ENCODE measurements at places on chromosomes 5 and 9.

- DNase-seq: no peak
Observed at GRCh38 chr5:52989025-52989780, at the start of gene ITGA2. Gene ITGA2 (plus strand): TSS chr5:52989352. CDS start chr5:52989469, 117 bp downstream.

- no peak for DNase-seq
Observed at GRCh38 chr9:126720661-126721563, 83.9 kb upstream of the ZBTB43 start.

- DNase-seq: no peak
Observed at GRCh38 chr5:35887321-35888100, 30.8 kb downstream of the IL7R start.

DNA sequence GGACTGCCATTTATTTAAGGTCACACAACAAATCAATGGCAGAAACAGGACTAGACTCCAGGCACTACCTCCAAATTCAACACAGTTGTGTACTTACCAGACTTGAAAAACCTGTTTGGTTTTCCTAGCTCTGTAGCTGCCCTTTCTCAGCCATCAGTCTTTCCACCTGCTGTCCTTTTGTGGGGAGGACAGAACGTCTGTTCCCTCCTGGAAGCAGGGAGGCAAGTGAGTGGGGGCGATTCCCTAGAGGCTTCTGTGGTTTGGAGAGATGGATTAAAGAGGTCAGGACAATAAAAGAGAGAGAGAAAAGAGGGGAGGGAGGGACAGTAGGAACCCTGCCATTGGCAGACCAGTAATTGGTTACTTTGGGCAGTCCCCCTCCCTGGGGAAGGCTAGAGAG, 14.7 kb downstream of the ASTN2 start:
- DNase-seq: no peak

DNA sequence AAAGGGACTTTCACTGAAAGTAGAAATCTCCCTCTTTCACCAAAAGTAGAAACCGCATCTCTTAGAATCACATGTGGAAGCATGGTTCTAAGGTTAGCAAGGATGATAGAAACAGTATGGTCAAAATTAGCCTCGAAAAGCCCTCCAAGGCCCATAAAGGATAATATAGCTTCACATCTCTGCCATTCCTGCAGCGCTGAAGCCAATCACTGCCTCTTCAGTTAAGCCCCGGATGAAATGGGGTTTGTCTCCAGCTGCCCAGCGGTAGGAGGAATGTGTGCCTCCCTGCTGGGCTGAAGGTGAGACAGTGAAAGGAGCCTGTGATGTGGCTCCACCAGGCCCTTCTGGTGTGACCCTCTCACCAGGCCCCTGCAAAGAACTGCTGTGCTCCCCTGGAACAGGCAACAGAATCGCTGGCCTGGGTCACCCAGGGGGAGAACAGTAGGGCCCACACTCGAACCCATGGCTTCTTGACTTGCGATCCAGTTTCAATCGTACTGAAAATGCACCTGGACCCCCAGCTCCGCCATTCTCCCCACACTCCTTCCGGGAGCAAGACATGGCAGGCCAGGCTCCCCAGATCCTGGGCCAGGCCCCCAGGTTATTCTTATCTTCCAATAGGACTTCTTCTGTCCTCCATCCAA, 47.2 kb downstream of the CAMK2A start:
- no peak for DNase-seq

DNA sequence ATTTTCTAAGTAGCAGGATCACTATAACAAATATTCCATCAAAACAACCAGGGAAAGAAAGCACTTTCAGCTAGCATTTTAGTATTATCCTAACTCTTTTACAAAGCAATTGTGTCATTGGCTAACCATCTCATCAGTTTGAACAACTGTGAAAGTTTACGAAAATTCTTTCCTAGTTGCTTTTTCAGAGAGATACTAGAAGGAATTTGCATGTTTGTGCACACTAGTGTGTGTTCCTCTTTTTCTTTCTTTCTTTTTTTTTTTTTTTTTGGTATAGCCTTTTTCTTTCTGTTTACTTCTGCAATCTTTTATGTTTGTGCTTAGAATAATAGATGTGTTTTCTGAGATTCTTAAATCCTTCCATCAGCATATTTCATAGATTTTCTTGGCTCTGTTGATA, 124.7 kb upstream of the SEMA6A start:
- DNase-seq: no peak

DNA sequence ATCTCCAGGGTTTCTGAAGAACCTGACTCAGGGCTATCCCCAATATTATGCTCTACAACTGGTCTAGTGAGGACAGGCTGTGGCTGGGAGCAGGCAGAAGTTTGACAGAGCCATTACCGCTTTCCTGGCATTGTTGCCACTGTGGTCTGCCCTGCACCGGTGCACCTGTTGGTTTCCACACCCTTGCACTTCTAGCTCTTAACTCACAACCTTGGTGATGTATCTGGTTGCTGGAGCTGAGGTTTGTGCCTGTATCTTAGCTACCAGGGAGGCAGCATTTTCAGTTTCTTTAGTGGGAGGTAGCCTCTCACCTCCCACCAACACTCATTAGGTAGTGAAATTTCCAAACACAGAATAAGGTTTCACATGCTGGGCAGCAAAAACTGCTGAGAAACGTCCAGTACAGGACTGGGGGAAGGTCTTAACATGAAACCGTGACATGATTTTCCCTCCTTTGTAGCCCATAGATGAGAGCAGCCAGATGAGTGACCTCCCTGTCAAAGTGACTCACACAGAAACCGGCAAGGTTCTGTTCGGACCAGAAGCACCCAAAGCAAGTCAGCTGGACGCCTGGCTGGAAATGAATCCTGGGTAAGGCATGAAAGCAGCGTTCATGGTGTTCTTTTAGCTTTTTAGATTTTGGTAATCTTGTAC, 57.7 kb downstream of the SMARCA2 start:
- no peak for DNase-seq
